Stomach (tissue), 19 donors: ENCODE measurements at places on chromosomes 11 and 22.
A peak's percentile ranks its signal among the peaks of the same experiment; 100 is the strongest.

DNA sequence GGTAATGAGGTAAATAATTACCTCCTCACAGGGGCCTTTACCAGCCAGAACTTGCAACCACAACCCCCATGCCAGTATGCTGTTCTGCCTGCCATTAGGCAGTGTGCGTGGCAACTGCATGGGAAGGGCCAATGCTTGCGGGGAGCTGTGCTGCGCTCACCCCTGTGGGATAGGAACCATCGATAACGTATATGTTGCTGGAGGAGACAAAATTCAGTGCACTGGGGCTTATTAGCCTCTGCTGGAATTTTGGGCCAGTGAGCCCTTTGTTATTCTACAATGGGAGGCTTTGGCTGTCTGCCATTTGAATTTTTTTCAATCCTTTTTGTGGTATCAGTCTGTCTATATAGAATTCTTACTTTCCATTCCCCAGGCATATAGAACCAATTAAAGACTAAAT is 47.3 kb downstream of the PPP2R1B start:
- no peak for DNase-seq

DNA sequence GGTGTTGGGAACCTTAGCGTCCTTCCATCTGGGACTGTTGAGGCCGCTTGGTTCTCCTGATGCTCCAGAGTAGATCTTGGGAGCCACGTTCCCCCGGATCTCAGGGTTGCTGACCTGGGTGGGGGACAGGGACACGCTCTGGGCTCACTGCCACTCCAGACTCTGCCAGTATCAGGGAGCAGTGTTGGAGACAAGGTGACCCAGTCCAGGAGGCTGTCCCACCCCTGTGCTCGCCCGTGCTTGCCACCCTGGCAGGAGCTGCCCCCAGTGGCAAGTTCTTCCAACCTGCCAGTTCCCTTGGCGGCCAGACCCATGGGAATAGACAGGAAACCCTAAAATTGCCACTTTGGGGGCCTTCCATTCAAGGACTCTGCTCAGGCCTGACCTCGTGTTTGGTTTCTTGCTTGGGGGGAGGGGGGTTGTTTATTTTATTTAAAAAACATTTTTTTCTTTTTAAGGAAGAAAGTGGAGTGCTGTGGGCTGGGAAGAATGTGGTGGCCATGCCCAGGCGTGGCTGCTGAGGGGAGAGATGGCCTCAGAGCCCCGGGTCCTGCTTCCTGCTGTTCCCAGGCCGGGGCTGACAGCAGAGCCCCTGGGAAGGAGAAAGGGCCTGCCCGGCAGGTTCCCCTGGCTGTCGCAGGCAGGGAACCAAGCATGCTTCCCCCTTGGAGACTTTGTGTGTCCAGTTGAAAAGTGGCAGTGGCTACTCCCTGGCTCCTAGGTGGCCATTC is 7.2 kb downstream of the GRK2 start:
- no peak for DNase-seq

GRCh38 chr11:26958005-26958701 is 35.8 kb upstream of the FIBIN start:
- DNase-seq, result no peak

DNA sequence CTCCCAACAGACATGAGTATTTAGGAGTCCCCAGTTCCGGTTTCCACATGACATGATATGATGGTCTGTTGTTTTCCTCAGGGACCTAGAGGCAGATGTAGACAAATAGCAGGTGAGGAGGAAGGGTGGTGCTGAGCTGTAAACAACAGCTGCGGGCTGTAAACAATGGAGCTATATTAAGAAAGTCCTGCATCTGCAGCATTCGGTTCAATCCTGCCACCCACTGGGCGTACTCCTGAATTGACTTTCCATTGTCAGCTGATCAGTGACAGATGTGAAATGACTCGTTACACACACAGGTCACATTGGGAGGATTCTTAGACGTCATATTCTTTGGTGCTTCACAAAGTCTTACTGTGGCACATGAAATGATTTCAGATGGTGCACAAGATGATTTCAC is 26.8 kb upstream of the RAG1 start:
- DNase-seq, result peak; percentile 72

DNA sequence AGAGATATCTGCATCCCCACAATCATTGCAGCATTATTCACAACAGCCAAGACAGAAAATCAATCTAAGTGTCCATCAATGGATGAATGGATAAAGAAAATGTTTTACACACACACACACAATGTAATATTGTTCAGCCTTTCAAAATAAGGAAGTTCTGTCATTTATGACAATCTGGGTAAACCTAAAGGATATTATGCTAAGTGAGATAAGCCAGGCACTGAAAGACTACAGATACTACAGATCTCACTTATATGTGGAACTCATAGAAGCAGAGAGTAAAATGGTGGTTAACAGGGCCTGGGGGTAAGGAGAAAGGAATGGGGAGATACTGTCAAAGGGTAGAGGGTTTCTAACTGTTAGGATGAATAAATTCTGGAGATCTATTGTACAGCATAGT is 36.0 kb upstream of the EED start:
- no peak for DNase-seq

GRCh38 chr11:19344661-19345518 is 104.1 kb upstream of the E2F8 start:
- DNase-seq, result peak; percentile 76

DNA sequence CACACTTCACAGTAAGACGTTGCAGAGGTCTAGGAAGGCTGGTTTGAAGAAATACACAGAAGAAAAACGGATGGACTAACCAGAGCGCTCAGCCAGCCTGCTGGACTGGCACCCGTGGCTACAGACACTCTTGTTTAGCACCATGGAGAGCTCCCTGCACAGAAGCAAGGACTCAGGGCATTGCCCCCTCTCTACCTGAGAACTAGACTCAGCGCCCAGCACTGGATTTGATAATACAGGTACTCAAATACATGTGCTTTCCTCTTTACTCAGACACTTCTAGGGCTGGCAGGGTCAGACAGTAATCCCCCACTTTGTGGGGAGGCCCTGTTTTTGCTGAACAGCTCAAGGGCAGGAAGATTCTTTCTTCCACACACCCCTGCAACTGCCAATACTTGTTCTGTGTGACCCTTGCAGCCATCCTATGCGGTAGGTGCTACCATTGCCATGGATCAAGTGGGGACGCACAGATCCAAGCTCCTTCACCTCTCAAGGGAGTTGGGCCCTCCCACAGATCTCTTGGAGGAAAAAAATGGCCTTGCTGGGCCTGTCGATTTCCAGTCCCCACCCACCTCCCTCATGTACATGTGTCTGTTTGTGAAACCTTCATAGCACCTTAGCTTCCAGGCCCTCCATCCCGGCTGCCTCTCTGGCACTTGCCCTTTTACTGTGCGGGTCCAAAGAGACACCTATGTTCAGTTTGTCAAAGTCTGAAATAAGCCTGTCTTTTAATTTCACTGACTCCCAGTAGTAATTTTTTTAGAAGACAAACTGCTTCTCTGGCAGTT is 5.1 kb upstream of the P2RX6 start:
- DNase-seq, result peak; percentile 90

DNA sequence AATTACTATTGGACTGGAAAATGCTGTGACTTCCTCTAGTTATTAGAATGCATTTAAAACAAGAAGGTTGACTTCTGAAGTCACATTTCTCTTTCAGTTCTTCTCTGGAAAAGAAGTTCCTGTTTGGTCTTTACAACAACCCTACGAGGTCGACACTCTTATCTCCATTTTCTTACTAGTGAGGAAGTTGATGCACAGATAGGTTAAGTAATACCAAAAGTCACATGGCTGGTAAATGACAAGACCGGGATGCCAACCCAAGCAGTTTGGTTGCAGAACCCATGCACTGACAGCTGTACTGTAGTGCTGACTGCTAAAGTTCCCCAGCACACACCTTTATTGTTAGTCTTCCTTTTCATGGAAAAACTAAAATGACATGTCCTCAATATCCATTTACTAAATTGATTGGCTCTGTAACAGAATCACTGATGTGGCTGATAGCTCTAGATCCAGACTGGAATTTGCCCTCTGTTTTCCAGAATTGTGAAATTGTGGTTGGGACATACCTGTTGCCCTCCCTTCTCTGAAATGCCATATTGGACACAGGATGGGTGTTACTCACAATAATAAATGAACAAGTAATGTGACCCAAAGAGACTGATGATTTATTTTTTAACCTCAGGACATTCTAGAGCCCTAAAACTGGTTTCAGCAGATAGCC is 9.4 kb upstream of the TECTA start:
- no peak for DNase-seq

- no peak for DNase-seq
Observed at GRCh38 chr22:48902983-48903650, 924.6 kb downstream of the BRD1 start.

DNA sequence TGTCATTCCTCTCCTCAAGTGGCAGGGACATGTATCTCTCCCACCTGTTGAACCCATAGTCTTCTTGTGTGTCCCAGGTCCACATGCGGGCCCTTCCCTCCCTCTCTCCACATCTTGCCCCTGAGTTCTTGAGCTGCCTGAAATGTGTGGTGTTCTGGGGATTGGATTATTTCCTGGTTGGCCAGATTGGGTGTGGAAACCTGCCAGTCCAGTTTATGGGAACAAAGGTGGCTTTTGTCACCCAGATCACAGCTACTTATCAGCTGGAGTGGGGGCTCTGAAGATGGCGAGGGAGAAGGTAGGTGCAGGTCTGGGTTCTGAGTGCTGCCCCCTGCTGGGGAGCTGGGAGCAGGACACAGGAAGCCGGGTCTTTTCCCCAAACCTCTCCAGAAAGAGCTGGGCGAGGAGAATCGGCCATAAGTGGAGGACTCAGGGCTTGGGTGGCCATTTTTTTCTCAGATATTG is 14.2 kb downstream of the DTX4 start:
- DNase-seq, result peak; percentile 96

DNA sequence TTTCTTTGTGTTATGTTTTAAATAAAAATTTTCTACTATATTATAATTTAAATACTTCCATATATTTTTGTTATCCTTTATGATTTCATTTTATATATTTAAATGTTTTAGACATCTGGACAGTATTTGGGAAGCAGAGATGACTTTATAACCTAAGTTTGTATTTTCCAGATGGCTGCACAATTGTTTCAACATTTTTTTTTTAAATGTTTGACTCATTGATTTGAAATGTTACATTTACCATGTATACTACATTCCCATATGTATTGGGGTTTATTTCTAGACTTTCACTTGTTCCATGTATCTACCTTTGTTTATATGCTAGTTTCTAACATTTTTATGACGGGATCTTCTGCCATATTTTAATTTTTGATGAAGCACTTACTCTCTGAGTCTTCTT is 766.5 kb downstream of the METTL15 start:
- no peak for DNase-seq

DNA sequence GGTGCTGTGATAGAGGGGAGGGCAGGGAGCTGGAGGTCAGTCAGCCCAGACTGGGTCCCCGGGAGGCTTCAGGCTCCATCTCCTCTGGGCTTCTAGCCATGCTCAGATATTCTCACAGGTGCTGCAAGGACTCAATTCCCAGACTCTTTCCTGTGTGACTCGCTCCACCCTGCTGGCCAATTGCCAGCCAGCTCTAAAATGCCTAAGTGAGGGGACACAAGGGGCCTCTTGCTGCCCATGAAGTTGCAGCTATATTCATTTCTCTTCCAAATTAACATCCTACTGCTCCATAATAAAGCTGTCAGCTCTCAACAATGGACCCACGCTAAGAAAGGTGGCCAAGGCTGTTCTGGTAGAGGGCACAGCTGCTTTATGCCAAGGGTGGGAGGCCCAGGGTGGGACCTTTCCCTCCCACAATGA is 101.5 kb downstream of the PLEKHA7 start:
- DNase-seq, result peak; percentile 65

GRCh38 chr11:1948389-1948788 is 1.3 kb downstream of the MRPL23 start:
- DNase-seq, result no peak

DNA sequence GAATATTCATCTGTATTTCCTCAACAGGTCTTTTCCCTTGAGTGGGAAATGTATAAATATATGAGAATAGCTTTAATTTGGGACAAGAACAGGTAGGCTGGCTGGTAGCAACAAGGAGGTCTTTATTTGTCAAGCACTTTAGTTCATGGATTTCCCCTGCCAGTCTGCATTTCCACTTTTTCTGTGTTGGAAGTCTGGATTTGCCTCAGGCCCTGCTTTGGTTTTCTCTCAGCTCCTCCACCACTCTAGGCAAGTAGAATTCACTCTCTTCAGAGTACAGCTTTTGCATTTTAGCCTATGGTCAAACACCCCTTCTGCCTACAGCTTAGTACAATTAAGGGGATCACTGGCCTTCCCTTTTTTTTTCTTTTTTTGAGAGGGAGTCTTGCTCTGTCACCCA is 57.1 kb downstream of the QSER1 start:
- DNase-seq, result no peak

- no peak for DNase-seq
Observed at GRCh38 chr11:77081381-77081851, 14.6 kb downstream of the CAPN5 start.

GRCh38 chr11:12147827-12148226 is 37.4 kb downstream of the MICAL2 start:
- DNase-seq, result no peak

GRCh38 chr11:119828819-119829218 is 99.8 kb upstream of the NECTIN1 start:
- DNase-seq, result no peak

DNA sequence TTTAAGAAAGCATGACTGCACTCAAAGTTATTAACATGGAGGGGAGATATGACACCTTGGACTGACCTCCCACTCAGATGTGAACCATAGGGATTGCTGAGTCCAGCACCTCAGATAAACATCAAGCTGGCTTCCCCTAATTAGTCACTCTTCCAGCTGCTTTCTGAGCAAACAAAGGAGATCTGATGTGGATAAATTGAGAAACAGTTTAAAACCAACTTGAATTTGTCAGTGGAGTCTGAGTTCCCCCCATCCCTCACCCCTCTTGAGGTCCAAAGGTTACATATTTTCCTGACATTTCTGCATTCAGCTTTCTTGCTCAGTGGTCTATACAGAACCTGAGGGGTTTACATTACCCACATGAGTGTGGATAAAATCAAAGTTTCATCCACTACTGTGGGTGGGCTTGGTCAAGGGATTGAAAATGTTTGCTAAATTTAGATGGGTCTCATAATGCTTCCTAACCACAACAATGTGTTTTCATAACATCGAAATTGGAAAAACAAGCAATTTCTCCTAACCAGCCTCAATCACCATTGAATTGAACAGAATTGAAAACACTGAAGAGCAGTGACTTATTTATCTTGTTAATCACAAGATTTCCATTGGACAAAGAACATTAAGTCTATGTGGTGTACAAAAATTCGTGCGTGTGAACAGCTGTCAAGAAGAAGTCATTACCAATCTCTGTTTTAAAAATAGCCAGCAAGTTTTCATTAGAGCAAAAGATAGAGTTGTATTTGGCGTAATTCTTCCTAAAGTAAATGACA is 292.3 kb downstream of the METTL15 start:
- no peak for DNase-seq

- no peak for DNase-seq
Observed at GRCh38 chr22:30204015-30204741, 42.4 kb downstream of the LIF start.

DNA sequence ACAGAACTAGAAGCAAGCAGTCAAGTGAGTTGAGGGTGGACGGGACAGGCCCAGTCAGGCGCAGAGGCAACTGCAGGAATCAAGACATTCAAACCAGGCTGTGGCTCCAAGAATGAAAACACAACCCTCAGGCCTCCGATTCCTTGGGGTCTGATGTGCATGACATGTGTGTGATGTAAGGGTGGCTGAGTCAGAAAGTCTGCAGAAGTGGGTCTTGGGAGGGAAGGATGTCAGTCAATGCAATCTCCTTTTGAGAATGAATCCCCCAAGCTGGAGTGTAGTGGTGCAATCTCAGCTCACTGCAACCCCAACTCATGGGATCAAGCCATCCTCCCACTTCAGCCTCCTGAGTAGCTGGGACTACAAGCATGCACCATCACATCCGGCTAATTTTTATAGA is 15.9 kb upstream of the PDE2A start:
- DNase-seq, result no peak

GRCh38 chr22:42270176-42270509 is 310 bp downstream of the TCF20 start:
- no peak for DNase-seq
